Adrenal gland (tissue), 19 donors: ENCODE measurements at places on chromosomes 12 and 14. TPM values are rescaled to one million over a fixed set of nuclear protein-coding genes. Genes with fewer than 3 reads are reported as not detected.
A peak's percentile ranks its signal among the peaks of the same experiment; 100 is the strongest.

The TMPRSS12 gene
- not detected for polyA plus RNA-seq

The IKBIP gene
- 14.8 TPM for polyA plus RNA-seq

The LRFN5 gene
- 2.1 TPM for polyA plus RNA-seq

The ZFHX2 gene
- polyA plus RNA-seq: 2.5 TPM

The TPPP2 gene
- polyA plus RNA-seq: 0.44 TPM

The BEST3 gene
- polyA plus RNA-seq: 0.64 TPM

The GUCY2C gene
- not detected for polyA plus RNA-seq

The CYP46A1 gene
- 5.9 TPM for polyA plus RNA-seq

DNA sequence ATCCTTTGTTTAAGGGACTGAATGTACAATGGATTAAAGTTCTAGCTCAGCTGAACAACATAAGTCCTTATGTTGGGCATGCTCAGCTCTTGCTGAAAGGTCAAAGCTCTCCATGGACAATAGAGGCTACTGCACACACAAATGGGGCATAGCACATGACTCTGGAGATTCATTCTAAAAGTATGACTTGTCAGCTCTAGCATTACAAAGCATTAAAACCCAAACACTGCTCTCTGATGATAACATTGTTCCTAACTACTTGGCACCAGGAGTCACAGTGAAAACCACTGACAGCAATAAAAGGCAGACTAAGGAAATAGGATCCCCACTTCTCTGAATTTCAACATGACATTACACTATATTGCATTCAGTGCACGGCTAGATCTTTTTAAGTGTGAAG is 21.9 kb upstream of the FSCB start:
- DNase-seq: no peak

DNA sequence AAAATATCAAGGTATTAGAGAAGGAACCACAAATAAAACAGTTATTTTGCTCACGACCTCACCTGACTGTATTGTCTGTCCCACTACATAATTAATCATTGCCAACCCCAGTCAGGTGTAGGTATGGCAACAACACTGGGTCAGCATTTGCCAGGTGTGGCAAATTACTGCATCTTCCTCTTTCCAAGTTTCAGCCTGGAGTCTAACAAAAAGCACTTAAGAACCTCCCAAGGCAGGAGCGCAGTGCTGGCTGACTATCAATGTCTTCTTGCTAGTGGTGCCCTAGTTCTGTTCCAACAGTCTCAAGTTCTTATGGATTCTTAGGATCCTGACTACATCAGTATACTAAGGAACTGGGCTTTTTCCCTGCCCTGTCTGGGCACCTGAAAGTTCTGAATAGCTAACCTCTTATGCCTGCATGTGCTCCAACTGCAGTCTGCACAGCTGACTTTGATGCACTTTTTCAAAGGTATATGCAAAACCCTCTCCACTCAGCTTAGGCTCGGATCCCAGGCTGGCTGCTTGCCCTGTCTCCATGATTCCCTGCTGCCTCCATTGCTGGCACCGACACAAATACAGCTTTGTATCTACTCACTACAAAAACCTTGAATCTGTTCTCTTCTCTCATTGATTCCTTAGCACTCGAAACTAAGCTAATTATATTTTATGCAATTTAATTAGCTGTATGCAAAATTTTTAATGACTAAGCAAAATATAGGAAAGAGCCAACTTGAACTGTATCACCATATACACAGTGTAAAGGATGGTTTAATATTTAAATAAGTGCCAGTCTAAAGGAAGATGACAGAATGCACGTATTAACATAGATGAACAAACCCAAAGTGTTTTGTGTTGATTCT is 113.3 kb downstream of the PRKD1 start:
- peak; percentile 82 for DNase-seq

GRCh38 chr12:31527083-31527482 is 63.9 kb downstream of the DENND5B start:
- DNase-seq: no peak

DNA sequence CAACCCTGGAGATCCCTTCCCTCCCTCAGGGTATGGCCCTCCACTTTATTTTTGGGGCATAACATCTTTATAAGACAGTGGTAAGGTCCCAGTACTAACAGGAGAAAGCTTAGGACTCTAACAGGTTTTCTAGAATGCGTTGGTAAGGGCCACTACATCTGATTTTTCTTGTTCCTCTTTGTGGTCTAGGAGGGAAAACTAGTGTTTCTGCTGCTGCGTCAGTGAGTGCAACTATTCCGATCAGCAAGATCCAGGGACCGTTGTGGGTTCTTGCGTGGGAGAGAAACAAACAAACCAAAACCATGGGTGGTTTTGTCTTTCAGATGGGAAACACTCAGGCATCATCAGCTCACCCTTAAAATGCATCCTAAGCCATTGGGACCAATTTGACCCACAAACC is 123.6 kb upstream of the SLC16A7 start:
- no peak for DNase-seq

GRCh38 chr12:132761032-132761920 is at the start of gene ANKLE2:
TSS of gene ANKLE2 (minus strand) at chr12:132761832. CDS start at chr12:132761798, 34 bp downstream.
- DNase-seq: peak; percentile 70

- no peak for DNase-seq
Measured at GRCh38 chr12:42770261-42770660, 180.7 kb upstream of the PRICKLE1 start.

DNA sequence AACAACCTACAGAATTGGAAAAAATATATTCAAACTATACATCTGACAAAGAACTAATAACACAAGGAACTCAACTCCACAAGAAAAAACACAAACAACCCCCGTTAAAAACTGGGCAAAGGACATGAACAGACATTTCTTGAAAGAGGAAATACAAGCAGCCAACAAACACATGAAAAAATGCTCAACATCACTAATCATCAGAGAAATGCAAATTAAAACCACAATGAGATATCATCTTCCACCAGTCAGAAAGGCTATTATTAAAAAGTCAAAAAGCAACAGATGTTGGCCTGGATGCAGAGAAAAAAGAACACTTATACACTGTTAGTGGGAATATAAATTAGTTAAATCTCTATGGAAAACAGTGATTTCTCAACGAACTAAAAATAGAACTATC is 82.6 kb upstream of the CCDC91 start:
- no peak for DNase-seq

DNA sequence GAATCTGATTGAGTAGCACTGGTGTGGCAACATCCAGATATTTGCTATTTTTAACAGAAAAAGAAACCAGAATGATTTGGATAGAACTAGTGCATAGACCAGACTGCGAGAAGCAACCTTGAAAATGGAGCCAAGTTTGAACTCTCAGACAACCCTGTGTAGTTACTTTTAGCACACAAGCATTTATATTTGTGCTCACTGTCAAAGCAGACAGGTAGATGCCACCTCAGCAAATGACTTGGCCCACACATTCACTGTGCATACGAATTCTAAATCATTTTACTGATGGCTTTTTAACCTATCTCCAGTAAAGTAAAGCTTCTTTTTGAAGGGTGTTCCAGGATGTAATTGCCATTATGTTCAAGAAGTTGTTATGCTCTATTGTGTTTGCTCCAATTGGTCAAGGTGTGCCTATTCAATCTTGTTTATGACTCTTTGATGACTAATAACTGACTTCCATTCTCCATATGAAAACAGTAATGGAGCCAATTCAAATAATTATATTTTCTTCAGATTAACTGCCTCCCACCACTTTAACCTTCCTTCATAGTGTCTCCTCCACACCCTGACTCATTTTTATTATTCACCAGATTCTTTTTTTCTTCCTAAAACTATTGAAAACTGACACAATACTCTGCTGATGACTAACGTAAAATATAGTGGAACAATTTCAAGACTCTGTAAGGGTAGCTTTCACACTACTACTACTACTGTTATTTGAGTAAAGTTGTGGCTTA is 138.5 kb downstream of the CCER1 start:
- no peak for DNase-seq

- DNase-seq: no peak
Measured at GRCh38 chr12:116892349-116893140, 11.3 kb upstream of the HRK start.

- no peak for DNase-seq
Measured at GRCh38 chr12:49041881-49042484, 18.6 kb downstream of the KMT2D start.

DNA sequence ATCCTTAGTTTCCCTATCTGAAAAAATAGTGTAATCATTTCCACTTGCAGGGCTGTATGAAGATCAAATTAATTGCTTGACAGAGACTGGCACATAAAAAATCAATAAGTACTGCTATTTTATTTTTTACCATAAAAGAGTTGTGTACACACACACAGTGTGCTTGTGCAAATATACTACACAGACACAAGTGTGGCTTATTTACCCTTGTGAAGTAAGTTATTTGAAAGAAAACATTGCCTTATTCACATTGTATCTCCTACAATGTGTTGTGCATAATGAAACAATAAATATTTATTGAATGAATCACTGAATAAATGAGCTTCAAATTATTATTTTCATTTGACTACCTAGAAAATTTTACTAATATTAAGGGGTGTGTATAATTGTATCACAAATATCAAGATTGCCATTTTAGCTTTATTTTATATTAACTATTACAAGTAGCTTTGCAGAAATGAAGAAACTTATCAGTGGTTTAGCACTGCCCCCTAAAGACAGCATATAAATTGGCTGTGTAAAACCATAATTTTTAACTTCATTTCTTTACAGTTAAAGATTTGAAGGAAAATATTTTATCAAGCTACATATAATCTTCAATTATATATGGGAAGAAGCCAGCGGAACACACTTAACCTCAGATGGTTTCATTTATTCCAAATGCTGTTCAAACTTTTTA is 11.3 kb downstream of the GARIN6 start:
- DNase-seq: no peak

DNA sequence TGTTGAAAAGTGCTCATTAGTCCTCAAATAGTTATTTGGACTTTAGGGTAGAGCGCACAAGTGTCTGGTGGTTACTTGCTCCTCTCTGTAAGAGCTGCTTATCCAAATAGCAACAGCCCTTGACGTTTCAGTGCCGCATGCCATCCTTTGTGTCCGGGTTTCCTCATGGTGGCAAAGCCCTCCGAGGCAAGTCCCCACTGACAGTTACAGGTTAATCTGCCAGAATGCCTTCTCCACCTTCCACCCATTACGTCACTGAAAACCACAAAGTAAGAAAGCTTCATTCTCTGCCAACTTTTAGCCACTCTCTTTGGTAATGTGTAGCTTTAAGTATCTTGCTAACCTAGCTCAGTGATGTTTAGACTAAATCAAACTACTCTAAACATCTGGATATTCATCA is 78.6 kb downstream of the POLR3B start:
- no peak for DNase-seq

DNA sequence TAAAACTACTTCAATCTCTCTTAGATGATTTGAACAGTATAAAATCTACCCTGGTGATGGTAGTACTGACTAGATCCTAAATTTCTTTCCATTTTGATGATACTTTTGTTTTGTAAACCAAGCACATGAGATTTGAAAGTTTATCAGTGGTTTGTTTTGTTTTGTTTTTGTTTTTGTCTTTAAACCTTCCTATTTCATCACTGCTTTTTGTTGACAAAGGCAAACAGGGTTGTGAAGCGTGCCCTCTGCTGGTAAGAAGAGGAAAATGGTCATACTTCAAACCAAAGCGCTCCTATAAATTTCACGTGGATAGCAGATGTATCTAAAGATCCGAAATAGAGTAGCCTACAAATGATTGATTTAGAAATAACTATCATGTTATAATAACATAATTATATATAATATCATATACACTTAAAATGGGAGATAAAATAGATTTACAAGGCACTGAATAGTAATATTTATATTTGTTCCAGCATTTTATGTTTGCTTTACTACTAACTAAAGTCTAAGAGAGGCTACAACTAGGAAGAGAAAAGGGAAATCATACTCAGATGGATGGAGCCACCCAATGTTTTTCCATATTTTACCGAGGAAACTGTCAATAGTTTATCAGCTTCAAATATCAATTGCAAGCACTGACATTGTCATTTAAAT is 254.0 kb upstream of the USP15 start:
- no peak for DNase-seq

- DNase-seq: peak; percentile 48
Measured at GRCh38 chr12:120264904-120265472, 542 bp downstream of the PXN start.

- peak; percentile 18 for DNase-seq
Measured at GRCh38 chr14:88045705-88046104, 40.8 kb downstream of the GPR65 start.

DNA sequence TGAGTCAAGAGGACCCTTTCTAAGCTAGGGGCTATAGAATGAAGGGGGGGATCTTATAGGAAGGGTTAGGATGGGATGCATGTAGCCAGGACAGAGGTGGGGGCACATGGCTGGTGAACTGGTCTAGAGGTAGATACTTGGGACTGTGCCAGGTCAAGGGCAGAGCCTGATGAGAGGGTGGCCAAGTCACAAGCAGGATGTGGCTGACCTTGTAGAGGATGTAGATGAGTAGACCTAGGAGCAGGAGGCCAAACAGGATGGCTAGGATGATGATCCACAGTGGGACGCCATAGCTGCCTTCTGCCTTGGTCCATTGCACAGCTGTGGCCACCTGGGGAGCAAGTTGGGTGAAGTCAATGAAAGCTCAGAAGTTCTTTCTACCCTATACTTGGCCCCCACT is 12.6 kb upstream of the ZNF385A start:
- DNase-seq: no peak

- DNase-seq: no peak
Measured at GRCh38 chr12:78418919-78419318, 445.7 kb upstream of the SYT1 start.

DNA sequence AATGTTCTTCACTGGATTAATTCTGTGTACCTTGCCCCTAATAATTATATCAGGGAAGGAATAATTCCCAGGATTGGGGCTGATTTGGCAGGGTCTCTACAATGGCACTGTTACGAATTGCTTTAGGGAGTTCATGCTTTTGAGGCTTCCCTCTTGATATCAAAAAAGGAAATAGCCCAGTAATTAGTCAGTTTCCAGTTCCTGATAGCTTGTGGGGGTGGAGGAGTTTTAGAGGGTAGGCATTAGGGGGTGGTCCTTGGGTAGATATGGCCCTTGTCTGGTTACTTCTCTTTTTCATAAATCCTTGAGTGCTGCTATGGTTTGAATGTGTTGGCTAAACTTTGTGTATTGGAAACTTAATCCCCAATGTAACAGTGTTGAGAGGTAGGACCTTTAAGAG is 6.1 kb upstream of the SRSF5 start:
- no peak for DNase-seq

GRCh38 chr14:57266065-57266464 is 2.6 kb downstream of the EXOC5 start:
- no peak for DNase-seq

DNA sequence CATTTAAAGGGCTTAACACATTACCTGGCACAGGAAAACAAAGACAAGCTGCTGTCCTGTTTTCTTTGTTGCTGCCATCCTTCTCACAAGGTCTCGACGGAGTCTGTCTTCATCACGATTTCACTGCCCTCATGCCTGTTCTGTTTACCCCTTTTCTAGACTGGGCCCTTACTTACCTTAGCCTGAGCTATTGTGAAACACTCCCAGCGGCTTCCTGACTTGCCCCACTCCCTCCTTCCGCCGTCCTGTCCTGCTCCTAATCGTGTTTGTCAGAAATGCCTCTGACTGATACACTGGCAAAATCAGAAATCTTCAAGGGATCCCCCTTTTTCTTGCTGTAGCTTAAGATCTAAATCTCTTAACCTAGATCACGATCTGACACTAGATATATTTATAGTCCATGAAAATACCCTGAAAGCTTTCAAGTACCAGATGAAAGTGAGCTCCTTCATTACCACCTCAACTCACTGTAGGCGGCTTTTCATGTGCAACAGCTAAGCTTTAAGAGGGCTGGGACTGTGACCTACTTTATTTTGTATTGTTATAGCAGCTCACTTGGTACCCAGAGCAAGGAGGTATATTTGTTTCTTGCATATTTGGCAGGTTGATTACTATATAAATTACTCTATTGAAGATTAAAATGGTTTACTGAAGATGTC is 32.1 kb downstream of the TECPR2 start:
- DNase-seq: peak; percentile 33

GRCh38 chr12:28602786-28603185 is 412.5 kb downstream of the CCDC91 start:
- no peak for DNase-seq
